ENCODE measurements at places on chromosomes 1 and 21. TPM values are rescaled to one million over a fixed set of nuclear protein-coding genes. Genes with fewer than 3 reads are reported as not detected.
A peak's percentile ranks its signal among the peaks of the same experiment; 100 is the strongest.

The RCSD1 gene
- total RNA-seq, result 13.4 TPM

The FAM72A gene
- not detected for total RNA-seq

The HFM1 gene
- not detected for total RNA-seq

The TLCD4 gene
- total RNA-seq, result 14.0 TPM

The S100A3 gene
- total RNA-seq, result not detected

The GJA8 gene
- not detected for total RNA-seq

The ERG gene
- total RNA-seq, result 0.58 TPM

The RUNX3 gene
- 0.29 TPM for total RNA-seq

- DNase-seq, result peak; percentile 76
- no peak overlapping the region for H3K4me3 ChIP-seq
Observed at GRCh38 chr1:5514527-5515183, 477.6 kb downstream of the NPHP4 start.

- no peak for DNase-seq
- H3K36me3 ChIP-seq, result no peaks in the 10 kb centered on the region
- H3K27ac ChIP-seq, result no peak overlapping the region
- no peaks in the 10 kb centered on the region for H3K4me1 ChIP-seq
Observed at GRCh38 chr1:227712648-227713047, 22.5 kb downstream of the JMJD4 start.

DNA sequence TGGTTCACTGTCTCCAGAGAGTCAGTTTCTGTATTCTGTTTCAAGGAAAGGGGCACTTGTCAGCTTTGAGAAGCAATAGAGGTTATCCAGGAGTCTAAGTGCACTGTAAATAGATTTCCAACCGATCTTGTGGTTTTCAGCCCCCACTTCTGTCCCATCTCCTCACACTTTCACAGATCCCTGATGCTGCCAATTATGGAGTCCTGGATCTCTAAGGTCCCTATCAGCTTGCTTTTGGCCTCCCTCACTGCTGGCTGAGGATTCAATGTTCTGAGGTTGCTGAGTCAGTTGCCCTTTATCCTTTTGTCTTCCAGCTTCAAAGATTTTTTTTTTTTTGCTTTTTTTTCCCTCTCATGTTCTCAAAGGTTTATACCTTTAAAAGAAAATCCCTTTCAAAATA lies 98.4 kb downstream of the DIRAS3 start:
- DNase-seq, result no peak
- no peaks in the 10 kb centered on the region for H3K4me1 ChIP-seq
- no peak overlapping the region for H3K4me3 ChIP-seq

DNA sequence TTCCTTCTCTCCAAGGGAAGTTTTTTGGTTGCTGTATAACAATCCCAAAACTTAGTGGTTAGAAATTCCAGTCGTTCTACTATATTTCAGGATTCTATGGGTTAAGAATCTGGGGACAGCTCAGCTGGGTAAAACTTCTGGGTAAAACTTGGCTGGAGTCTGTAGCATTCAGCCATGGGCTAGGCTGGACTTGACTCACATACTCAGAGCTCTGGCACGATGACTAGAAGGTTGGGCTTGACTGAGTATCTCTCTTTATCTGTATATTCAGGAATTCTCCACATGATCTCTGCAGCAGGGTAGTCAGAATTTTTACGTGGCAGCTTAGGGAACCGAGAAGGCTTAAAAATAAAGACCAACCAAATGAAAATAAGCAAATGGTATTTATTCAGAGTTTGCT lies 28.2 kb upstream of the HRNR start:
- no peaks in the 10 kb centered on the region for H3K4me1 ChIP-seq
- no peaks in the 10 kb centered on the region for H3K27me3 ChIP-seq
- H3K4me3 ChIP-seq, result no peak overlapping the region
- no peak for DNase-seq
- peaks cover 7% of the 10 kb centered on the region for H3K36me3 ChIP-seq

DNA sequence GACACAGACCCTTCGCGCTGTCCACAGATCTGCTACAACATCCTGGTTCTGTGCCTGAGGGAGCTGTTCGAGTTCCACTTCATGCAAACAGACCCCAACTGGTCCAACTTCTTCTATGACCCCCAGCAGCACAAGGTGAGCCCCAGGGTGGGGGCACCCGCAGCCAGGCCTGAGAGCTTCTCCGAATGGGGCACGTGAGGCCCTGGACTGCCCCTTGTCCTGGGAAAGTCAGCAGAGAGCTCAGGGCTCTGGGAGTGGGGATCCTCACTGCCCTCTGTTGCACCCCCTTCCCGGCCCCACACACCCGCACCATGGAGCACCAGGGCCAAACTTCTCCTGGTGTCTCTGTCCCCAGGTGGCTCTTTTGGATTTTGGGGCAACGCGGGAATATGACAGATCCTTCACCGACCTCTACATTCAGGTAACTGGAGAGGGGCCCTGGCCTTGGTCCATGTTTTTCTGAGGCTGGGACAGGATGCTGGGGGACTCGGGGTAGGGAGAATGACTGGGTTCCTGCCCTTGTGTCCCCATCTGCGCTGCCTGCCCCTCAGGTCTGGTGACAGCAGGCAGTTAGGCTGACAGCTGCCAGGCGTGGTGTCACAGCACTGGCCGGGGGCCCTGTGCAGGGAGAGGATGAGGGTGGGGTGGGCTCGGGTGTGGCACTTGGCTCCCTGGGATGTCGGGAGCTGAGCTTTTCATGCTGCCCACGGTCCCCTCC lies 44.6 kb downstream of the COQ8A start:
- peaks cover 85% of the 10 kb centered on the region for H3K36me3 ChIP-seq
- no peak overlapping the region for H3K4me3 ChIP-seq

- H3K4me3 ChIP-seq, result no peak overlapping the region
- no peaks in the 10 kb centered on the region for H3K36me3 ChIP-seq
Observed at GRCh38 chr1:66436378-66437135, 97.4 kb upstream of the SGIP1 start.

- H3K36me3 ChIP-seq, result no peaks in the 10 kb centered on the region
- DNase-seq, result no peak
- H3K4me3 ChIP-seq, result no peak overlapping the region
- peak overlapping the region; percentile 60 for H3K27ac ChIP-seq
- H3K27me3 ChIP-seq, result no peaks in the 10 kb centered on the region
- H3K4me1 ChIP-seq, result peaks cover 5% of the 10 kb centered on the region
Observed at GRCh38 chr1:87853576-87854351, 525.1 kb downstream of the LMO4 start.

- H3K4me3 ChIP-seq, result no peak overlapping the region
- no peaks in the 10 kb centered on the region for H3K4me1 ChIP-seq
- no peaks in the 10 kb centered on the region for H3K27me3 ChIP-seq
- H3K36me3 ChIP-seq, result no peaks in the 10 kb centered on the region
- no peak overlapping the region for H3K27ac ChIP-seq
- DNase-seq, result peak; percentile 3
Observed at GRCh38 chr1:58136387-58136786, 410.1 kb downstream of the OMA1 start.

GRCh38 chr1:224205438-224205840 lies 22.4 kb downstream of the DEGS1 start:
- peak overlapping the region; percentile 82 for H3K27ac ChIP-seq
- H3K4me3 ChIP-seq, result no peak overlapping the region
- no peaks in the 10 kb centered on the region for H3K27me3 ChIP-seq
- H3K4me1 ChIP-seq, result peaks cover 43% of the 10 kb centered on the region
- DNase-seq, result no peak

- no peaks in the 10 kb centered on the region for H3K36me3 ChIP-seq
- no peaks in the 10 kb centered on the region for H3K4me1 ChIP-seq
- H3K4me3 ChIP-seq, result no peak overlapping the region
- no peaks in the 10 kb centered on the region for H3K27me3 ChIP-seq
- no peak for DNase-seq
- no peak overlapping the region for H3K27ac ChIP-seq
Observed at GRCh38 chr1:230010603-230011332, 56.3 kb upstream of the GALNT2 start.

DNA sequence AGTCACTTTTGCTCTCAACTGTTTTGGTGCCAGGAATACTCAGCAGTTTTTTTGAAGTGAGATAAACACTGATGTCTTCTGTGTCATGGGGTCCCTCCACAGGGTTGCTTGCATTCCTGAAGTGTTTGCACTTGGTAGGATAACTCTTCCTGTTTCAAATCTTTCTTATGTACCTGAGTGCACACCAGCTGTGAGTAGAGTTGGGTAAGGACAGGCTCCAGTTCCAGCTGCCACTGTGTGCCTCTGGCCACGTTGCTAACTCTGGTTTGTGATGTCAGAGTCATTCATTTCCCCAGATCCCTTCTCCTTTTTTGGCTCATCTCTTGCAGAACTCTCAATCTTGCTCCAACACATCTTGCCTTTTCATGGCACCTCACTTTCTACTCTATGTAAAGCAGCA lies 356.3 kb upstream of the B3GALT2 start:
- no peak overlapping the region for H3K27ac ChIP-seq
- peak; percentile 9 for DNase-seq
- H3K27me3 ChIP-seq, result no peaks in the 10 kb centered on the region
- no peak overlapping the region for H3K4me3 ChIP-seq

- H3K27ac ChIP-seq, result no peak overlapping the region
- H3K4me3 ChIP-seq, result no peak overlapping the region
- DNase-seq, result no peak
- H3K36me3 ChIP-seq, result peaks cover 12% of the 10 kb centered on the region
Observed at GRCh38 chr21:41428847-41429246, 2.8 kb downstream of the MX1 start.

DNA sequence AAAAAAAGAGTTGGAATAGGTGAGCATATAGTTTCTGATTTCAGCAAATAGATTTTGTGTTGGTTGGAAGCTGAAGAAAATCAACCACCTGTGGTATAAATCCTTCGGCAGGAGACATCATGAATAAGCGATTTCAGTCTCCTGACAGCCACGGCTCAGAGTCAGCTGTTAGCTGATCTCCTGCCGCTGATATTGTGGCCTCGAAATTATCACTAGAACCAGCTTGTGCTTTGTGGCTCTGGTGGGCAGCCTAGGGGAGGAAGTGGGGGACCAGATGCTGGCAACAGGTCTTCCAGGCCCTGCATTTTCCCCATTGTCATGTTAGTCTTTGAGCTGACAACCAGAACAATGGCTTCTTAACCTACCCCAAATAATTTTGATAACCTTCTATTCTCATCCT lies 842 bp upstream of the GCSAML start:
- no peak overlapping the region for H3K4me3 ChIP-seq
- no peaks in the 10 kb centered on the region for H3K4me1 ChIP-seq
- no peaks in the 10 kb centered on the region for H3K27me3 ChIP-seq
- no peaks in the 10 kb centered on the region for H3K36me3 ChIP-seq
- no peak overlapping the region for H3K27ac ChIP-seq

DNA sequence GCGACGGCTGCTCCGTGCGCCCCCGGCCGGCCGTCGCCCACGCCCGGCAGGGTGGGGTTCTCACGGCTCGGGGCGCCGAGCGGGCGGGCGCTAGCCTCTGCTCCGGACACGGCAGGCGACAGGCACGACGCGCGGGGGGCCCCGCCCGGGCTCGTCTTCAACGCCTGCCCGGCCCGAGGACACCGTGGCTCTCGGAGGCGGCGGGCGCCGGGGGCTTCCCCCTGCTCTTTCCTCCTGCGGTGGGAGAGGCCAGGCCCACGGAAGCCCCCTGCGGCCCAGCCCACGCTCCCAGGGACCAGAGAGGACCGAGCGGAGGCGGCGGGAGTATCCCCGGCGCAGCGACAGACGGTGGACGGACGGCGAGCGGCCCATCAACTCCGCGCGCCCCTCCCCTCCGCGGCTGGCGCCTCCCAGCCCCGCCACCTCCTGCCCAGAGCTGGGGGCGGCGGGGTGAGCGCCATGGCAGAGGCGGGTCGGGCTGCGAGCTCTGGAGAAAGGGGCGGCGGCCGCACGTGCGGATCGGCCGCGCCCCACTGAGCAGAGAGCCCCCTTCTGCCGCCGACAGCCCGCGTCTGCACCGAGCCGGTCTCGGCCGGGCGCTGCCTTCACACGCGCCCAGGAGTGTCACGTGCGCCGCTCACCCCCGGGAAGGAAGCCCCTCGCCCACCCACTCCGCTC lies at the start of the genes SHE and TDRD10:
Gene SHE (minus strand): TSS at position 347 of the 678 bp plus-strand sequence. CDS start 386 bp downstream, outside the sequence.
Gene TDRD10 (plus strand): TSS at position 154 of the 678 bp plus-strand sequence. CDS start 4,685 bp downstream, outside the sequence.
- H3K4me3 ChIP-seq, result peak within 1 kb of the TSS; percentile 46
- H3K27me3 ChIP-seq, result peaks cover 18% of the 10 kb centered on the region
- no peak for DNase-seq
- H3K27ac ChIP-seq, result peak within 1 kb of the TSS; percentile 57
- H3K4me1 ChIP-seq, result peaks cover 23% of the 10 kb centered on the region
- H3K36me3 ChIP-seq, result no peaks in the 10 kb centered on the region
